ENCODE measurements at places on chromosomes 2 and 18.

DNA sequence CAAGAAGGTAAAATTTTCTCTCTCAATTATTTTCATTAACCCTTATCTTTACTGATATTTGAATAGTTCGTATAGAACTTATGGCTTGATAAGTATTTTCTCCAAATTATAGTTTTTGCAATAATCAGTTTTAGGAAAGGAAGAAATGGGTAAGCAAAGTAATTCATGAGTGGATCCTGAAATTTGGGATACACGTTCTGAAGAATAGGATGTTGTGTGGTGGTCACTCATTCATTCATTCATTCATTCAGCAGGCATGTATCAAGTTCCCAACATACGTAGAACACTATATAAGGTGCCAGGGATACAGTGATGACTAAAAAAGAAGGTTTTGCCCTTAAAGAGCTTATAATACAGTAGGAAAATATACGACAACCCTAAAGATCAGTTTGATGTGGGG is 95.4 kb downstream of the PTRHD1 start:
- DNase-seq = no peak

DNA sequence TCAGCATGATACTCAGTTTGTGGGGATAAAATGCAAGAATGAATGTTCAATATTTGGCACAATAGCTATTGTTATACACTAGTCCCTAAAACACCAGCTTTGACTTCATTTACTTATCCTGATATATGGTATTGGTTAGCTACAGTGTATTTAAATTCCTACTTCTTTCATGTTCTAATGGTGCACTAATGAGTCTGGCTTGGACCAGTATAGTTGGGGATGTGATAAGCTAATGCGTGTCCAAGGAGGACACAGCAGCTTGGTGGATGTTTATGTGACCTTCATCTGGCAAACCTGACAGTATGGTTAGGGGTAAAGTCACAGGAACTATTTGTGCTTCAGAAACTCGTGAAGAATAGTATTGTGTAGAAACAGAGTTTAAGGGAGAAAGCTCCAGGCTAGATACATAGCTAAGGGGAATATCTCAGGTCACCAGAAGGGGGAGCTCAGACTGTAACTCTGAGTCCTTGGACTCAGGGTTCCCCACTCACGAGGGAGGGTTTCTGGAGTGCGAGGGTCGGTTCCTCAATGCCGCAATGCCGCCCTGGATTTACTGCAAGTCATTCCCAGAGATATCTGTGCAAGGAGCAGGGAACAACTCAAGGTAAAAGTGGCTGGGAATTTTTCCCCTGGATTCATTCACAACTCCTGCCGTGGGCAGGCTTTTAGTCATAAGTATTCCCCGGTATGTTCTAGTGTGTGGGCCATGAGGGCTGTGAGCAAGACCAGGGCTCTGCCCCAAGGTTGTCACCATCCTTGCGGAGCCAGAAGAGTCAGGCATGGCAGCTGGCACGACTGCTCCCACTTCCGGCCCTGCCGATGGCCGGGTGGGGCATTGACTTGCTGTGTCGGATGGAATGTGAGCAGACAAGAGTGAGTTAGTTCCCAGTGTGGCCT is 14.5 kb downstream of the IL1R2 start:
- DNase-seq = peak; percentile 48

DNA sequence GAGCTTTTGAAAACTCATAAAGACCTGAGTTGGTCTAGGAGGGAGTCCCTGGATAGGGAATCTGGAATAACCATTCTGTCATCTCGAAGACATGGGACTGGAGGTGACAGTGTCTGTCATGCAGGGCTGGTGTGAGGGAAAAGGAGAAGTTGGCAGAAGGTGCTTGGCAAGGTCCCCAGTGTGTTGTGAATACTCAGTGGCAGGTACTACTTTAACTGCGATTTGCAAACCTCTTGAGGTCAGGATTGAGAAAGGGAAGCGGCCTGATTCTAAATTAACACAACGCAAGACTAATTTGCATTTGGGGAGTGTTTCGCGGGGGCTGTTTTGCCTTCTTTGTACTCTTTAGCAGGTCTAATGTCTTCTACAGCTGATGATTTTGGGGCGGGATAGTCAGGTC is 77.0 kb upstream of the TMEM200C start:
- DNase-seq = no peak

DNA sequence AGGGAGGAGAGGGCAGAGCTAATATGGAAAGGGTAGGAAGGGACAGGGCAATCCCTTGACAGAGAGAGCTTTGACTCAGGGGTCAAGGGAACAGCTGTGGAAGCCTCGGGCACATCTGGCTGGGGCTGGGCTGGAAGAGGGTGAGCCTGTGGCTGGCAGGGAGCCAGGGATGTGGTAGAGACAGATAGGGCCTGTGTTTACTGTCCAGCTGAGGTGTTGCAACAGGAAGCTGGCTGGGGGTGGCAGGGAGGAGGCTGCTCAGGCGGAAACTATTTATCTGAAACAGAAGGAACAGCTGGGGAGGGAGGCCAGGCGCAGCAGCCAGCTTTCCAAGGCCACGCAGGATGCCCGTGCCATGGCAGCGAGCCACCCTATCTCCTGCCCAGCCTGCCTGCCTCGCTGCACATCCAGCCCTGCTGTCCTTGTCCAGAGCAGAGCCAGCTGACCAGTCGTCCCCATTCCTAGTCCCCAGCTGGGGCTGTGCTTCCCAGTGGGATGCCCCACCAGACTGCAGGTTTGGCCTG is 264.7 kb downstream of the CYP26B1 start:
- DNase-seq = peak; percentile 54

- no peak for DNase-seq
These were observed 214.0 kb upstream of the CCDC68 start for GRCh38 chr18:55173291-55173690.
